ENCODE measurements at places on chromosomes 3 and 15.

- no peak for DNase-seq
Observed at GRCh38 chr3:56154297-56154696, 314.0 kb downstream of the ERC2 start.

DNA sequence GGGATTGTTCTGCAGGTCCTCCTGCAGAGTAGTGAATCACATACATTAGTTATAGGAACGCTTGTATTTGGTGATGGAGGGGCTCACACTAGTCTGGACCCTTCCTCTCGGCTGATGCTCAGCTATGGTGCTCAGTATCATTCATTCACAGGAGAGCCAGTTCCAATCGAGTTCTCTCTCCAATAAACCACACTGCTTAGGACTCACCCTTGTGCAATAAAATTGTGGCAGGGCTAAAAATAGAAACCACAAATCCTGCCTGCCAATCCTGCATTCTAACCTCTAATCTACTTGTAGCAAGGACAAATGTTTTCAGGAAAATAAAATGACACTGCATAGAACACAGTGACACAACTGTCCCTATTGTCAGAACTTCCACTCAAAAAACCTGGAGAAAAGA is 138.4 kb upstream of the TBL1XR1 start:
- no peak for DNase-seq

DNA sequence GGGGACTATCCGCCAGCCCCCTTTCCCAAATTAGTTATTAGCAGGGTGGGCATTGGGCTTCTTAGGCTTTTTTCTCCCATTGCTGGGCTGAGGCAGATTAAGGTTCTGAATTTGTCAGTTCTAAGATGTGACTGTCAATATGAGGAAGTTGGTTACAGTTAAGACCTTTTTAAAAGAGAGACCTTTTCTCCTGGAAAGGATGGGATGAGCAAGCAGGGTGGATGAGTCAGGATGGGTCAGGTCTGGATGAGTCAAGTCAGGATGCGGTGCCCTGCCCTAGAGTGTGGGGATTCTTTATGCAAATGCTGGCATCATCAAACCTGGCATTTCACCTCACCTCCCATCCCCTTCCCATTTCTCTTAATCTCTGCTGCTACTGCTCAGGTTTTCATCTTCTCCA is 1.9 kb downstream of the AEN start:
- no peak for DNase-seq

DNA sequence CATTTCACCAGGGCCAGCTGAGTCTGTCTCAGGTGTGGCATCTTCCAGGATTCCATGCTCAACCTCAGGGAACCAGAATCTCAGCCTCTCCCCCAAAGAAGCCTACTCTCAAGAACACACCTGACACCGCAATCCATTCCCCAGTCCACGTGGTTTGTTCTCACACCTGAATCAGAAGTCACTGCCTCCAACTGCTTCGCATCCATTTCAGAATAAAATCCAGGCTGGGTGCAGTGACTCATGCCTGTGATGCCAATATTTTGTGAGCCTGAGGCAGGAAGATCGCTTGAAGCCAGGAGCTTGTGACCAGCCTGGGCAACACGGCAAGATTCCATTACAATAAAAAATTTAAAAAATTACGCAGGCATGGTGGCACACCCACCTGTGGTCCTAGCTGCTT is 212.2 kb downstream of the FOXP1 start:
- no peak for DNase-seq

- DNase-seq = no peak
Observed at GRCh38 chr3:22115581-22115980, 364.6 kb upstream of the ZNF385D start.
